ENCODE measurements at places on chromosomes 5 and 9.

DNA sequence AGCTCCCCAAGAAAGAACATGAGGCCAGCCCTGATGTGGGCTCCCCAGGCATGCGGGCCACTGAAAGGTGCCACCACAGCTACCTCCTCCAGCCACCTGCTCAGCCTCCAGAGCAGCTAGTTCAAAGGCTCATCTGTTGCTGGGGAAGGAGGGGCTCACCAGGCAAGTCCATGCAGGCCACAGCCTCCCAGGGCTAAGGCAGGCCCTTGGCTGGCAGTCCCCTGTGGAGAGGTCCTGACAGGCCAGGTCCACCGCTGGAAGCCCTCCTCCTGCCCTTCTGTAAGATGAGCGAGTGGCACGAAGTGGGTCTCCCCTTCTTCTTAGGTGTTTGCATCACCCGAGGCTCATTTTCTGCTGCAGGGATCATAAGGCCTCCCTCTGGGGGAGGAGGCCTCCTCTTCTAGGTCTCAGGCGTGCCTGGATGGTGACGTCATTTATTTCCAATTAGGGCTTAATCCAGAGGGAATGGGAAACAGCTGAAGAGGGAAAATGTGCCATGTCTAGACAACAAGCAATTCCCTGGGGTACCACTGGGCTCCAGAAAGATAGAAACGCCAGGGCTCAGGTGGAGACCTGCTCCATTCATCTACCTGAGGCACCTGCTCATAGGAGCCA lies 91.6 kb downstream of the CFAP90 start:
- DNase-seq = no peak

- DNase-seq = no peak
Measured at GRCh38 chr5:159286420-159287035, 23.4 kb downstream of the UBLCP1 start.

DNA sequence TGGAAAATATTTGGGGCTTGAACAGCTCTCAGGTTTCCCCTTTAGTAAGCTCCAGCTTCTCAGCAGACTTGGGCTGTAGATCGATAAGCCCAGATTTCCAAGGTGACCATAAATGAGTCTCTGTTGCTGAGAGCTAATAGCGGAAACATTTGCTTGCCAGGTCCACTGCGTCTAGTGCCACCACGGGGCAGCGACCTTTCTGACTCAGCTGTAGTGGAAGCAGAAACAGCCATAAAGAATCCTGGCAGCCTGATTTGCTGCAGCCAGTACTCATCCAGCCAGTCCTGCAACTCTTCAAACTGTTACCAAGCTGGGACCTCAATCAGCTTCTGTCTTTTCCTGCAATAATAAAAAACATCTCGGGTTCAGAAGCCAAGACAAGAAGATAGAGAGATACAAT lies 241.7 kb downstream of the DOCK8 start:
- DNase-seq = no peak

GRCh38 chr5:132661231-132662003 lies 3.4 kb downstream of the IL13 start:
- no peak for DNase-seq

DNA sequence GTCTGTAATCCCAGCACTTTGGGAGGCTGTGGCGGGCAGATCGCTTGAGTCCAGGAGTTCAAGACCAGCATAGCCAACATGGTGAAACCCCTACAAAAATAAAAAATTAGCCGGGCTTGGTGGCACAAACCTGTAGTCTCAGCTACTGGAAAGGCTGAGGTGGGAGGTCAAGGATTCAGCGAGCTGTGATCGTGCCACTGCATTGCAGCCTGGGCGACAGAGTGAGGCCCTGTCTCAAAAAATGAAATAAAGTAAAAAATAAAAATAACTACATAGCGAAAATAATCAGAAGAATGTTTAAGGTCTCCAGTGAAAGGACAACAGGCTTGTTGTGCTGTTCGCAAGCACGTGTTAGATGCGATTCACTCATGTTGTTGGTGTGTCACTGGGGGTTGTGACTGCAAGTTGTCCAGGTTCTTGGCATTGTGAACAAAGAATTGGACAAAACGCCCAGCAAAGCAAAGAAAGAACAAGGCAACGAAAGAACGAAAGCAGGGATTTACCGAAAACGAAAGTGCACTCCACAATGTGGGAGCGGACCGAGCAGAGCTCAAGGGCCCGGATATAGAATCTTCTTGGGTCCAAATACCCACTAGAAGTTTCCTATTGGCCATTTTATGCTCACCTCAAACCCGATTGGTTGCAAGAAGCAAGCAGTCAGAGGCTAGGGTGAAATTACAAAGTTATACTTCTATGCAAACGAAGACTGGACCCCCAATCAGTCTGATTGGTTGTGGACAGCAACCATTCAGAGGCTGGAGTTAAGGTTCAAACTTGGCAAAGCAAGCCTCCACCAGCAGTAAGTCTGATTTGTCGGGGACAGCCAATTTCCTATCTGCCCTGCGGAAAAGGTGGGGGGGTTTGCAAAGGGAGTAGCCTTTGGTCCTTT lies 844 bp upstream of the MCCC2 start:
- DNase-seq = no peak

GRCh38 chr9:129624168-129624759 lies 1.7 kb upstream of the NTMT1 start:
- DNase-seq = no peak

GRCh38 chr9:101758304-101758930 lies 20.0 kb upstream of the GRIN3A start:
- DNase-seq = no peak

GRCh38 chr9:83267741-83268140 lies 204.8 kb upstream of the RASEF start:
- DNase-seq = no peak

DNA sequence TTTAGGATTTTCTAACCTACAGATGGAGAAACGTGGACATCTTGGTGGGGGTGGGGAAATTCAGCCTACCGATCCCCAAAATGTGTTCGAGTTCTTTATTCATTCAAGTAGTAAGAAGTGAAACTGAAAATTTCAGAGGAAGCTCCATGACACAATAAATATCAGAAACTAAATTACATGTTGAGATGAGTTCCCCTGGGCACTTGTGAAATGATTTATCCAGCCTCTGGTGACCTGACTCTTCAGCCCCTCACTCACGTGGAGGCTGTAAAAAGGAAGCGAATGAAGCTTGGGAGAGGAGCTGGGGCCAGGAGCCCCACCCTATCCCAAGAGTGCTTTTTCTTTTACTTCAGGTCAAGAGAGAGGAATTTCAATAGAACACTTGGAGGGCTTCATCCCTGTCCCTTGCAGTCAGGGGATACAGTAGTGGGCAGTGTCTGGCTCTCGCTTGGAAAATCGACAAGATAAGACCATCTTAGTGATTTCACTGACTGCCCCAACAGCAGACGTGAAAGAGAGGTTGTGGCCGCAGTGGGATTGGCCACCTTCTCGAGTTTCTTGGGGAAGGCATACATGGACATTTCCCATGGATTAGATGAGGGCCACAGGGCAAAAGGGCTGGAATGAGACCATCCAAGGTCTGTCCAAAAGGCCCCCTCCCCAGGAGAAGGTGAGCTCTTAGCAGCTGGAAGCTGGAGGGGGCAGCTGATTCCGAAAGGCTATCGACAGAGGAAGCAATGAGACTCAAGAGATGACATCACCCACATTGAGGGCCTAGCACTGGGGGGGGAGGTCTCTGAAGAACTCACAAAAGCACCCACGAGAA lies 76.8 kb upstream of the SH3PXD2B start:
- no peak for DNase-seq

GRCh38 chr9:128142061-128142460 lies 7.2 kb upstream of the LCN2 start:
- DNase-seq = no peak

DNA sequence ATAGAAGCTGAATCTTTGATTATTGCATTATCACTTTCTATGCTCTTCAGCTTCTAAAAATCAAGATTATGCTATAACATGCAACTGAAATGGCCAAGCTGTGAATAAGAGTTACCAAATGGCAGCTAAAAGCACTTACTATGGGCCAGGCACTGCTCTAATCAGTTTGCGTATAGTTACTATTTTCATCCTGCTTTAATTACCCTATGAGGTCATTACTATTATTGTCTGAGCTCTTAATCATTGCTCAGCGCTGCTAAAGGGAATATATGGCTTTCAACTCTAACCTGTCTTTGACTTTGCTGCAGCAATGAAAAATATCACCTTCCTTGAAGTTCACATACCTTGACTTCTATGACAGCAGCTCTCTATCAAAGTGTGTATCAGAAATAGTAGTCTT lies 210.8 kb downstream of the TRPM3 start:
- no peak for DNase-seq

DNA sequence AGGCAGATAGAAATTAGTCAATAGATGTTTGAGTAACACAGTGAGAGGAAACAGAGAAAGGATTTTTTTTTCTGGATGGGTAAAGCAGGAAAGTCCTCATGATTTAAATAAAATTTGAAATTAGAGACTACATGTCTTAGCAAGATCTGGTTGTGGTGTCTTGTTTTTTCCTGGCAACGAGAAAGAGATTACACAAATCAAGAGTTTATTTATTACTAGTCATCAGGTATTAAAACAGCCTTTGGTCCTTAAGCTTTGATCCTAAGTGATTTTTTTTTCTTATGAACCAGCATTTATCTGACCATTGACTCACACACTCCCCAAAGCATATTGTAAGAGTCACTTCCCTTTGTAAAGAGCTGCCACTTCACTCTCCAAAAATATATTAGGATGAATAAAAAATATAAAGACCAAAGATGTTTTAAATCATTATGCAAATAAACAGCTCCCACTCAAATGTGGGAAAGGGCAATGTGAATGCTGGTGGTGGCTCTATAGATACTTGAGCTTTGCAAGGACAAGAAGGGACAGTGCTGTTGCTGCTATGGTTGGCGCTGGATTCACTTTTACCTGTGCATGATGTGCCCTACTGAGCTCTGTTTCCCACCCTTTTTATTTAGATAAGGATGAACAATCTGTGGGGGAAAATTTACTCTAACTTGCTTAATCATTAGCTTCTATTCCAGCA lies 1726.5 kb downstream of the MAT2B start:
- no peak for DNase-seq

DNA sequence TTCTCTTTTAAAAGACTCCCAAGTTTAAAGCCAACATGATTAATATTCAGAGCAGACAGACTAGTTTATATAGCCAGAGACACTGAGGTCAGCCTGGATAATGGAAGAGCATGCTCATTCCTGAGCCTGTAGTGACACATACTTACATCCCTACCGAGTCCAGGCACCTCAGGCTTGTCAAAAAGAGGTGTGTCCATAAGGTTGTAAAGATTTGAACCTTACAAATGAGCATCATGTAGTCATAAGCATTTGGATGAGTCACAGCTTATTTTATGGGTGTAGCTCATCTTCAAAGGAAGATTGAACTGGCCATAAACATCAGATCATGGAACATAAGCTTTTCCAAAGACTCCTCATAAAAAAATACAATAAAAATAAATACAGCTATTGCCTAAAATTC lies 333.5 kb downstream of the EFNA5 start:
- DNase-seq = no peak

GRCh38 chr9:33750839-33751339 lies 44.5 kb upstream of the PRSS3 start:
- no peak for DNase-seq

GRCh38 chr9:977838-978830 lies 1.7 kb downstream of the DMRT3 start:
- DNase-seq = no peak

DNA sequence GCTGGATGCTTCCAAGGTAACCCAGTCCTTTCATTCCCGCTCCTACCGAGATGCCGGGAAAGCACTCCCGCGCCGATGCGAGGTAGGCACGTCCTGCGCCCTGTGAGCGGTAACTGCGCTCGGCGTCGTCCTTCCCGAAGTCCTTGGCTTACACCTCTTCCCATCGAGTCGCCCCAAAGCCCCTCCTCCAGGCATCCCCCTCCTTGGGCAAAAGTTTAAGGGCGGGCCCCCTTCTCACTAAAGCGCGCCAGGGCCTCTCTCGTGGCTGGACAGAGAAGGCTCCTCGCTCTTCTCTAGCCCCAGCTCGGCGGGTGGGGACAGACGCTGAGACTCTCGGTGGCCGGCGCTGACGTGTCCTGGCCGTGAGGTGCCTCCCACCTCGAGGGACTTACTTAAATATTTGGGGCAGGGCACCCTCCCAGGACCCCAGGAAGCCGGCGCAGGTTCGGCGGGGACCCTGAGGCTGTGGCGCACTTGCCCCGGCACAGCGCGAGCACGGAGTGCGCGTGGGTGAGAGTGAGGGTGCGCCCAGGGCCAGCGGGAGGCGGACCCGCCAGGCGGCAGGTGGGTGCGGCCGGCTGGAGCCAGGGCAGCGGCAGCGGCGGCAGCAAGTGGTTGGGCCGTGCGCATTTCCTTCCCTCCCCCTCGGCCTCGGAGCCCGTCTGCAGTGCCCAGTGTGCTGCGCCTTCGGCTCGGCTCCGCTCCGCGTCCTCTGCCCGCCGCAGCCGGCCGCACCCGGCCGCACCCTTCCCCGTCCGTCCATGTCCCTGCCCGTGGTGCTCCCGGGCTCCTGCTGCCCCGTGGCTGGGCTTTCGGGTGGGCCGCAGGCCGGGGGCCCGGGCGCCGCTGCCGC lies at the start of gene ENTREP1:
TSS of gene ENTREP1 (plus strand) at position 667 of the 853 bp plus-strand sequence. CDS start at position 762, 95 bp downstream.
- DNase-seq = no peak

DNA sequence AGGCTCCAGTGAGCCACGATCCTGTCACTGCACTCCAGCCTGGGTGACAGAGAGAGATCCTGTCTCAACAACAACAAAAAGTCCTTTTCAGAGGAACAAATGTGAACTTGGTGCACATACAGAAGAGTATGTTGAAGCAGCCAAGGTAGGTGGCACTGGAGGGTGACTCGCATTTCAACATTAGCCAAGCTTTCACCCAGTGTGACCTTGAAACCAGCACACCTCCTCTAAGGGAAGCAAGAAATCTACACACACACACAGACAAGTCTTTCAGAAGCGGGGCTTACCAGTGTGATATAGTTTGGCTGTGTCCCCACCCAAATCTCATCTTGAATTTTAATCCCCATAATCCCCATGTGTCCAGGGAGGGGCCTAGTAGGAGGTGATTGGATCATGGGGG lies 225.2 kb downstream of the SEMA5A start:
- DNase-seq = no peak

DNA sequence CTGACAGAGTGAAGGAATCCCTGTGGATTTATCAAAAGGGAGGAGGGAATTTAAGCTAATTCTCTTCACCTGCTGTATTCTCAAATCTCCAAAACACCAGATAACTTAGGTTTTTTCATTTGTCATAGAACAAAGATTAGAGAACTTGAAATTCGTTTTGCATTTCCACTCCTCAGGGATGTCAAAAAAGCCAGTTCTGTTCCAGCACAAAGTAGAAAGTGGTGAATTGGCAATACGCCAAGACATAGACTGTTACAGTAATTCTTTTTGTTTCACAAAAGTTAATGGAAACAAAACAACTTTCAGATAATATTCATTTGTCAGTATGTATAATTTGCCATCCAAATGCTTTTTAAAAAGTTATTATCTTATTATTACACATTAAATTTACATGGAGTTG lies 15.0 kb downstream of the S1PR3 start:
- DNase-seq = no peak

Measured in iPS DF 19.7 (cell line).